Stimulated activated CD4-positive, alpha-beta T cell treated with anti-CD3 and anti-CD28 coated beads, Interleukin-2, amount 100 ng/mL, for 24 hours (primary cell): ENCODE measurements at places on chromosomes 4 and X.

DNA sequence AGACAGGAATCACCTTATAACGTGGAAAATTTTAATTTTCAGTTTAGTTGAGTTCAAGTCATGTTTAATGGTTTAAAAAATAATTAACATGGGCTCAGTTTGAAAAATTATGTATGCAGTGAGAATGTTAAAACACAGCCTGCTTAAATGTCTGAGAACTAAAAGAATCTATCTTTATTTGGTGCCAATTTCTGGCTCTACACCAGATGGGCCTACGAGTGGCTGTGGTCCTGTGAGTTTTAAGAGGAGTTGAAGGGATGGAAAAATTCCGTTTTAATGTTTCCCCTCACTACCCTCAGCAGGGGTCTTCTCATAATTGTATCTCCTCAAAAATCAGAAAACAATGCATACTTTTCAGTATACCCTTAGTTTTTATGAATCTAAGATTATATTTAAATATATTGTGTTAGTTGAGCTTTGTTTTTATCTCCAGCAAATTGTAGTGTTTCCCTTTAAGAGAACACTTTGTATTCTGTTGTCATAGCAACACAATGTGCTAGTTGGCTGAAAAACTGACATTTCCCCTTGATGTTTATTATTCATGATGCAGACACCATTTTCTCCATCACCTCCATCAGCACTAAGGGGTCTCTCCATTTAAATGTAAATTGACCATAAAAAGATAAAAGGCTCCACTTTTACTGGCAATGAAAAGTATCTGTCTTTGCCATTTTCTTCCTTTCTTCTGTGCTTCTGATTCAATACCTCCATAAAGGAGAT is 393.5 kb upstream of the GRIA3 start:
- DNase-seq, result no peak

- peak; percentile 44 for DNase-seq
Observed at GRCh38 chr4:87093443-87094123, 126.8 kb downstream of the KLHL8 start.

- no peak for DNase-seq
Observed at GRCh38 chrX:153974003-153974725, 1.6 kb downstream of the TMEM187 start.

DNA sequence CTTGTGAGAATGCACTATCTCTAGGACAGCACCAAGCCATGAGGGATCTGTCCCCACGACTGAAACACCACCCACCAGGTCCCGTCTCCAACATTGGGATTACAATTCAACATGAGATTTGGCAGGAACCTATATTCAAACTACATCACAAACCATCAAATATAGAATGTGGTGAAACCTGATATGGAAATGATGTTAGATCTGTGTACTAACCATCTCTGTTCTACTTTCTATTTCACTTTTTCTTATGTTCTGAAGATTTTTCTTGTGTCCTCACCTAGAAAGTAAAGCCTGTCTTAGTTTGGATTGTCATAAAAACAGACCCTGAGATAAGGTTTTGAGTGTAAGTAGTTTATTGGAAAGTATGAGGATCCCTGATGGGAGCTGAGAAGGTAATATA is 37.8 kb upstream of the TACR3 start:
- DNase-seq, result no peak

- DNase-seq, result no peak
Observed at GRCh38 chrX:110257889-110258288, 60.0 kb downstream of the AMMECR1 start.

DNA sequence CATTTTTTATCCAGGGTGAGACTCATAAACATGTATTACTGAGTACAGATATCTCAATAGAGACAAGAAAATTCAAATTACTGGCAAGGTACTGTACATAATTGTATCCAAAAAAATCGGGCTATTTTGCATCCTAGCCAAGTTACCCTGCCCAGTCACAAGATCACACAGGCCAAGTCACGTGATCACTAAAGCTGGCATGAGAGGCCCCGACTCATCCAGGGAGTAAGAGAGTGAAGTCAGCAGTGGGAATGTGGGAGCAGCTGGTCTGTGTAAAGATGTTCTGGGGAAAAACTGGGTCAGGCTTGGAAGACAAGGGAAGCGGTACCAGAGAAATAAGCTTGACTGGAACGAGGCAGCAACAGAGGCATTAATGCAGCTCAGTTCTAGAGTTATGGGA is 119.3 kb upstream of the STS start:
- DNase-seq, result no peak

GRCh38 chrX:118734909-118735308 is 7.5 kb downstream of the IL13RA1 start:
- DNase-seq, result no peak

DNA sequence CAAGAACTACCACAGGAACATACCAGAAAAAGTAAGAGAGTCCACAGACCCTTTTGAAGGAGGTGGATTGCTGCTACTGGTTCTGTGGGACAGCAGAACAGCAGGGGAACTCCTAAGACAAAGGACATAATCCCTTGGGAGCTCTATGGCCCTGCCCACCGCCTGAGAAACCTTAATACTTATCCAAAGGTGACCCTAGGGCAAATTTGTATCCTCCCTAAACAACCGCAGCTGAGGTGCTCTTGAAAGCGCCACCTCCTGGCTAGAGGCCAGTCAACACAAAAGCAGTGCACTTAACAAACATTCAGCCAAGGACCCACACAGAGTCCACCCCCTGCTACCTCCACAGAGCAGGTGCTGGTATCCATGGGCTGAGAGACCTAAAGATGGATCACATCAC is 136.8 kb downstream of the ADAM29 start:
- no peak for DNase-seq

DNA sequence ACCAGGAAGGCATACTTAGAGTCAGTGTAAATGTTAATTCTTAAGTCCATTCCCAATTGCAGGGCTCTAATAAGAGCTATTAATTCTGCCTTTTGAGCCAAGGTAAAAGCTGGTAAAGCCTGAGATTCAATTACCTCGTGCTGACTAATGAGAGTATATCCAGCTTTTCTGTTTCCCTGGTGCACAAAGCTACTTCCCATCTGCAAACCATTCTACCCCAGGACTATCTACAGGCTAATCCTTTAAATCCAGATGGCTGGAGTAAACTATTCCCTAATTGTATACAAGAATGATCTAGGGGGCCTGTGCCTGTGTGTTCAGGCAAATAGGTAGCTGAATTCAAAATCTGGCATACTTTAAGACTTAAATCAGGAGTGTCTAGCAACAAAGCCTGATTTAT is 365.0 kb downstream of the GPM6A start:
- DNase-seq, result no peak

- no peak for DNase-seq
Observed at GRCh38 chr4:3416821-3417221, 24.9 kb upstream of the HGFAC start.

DNA sequence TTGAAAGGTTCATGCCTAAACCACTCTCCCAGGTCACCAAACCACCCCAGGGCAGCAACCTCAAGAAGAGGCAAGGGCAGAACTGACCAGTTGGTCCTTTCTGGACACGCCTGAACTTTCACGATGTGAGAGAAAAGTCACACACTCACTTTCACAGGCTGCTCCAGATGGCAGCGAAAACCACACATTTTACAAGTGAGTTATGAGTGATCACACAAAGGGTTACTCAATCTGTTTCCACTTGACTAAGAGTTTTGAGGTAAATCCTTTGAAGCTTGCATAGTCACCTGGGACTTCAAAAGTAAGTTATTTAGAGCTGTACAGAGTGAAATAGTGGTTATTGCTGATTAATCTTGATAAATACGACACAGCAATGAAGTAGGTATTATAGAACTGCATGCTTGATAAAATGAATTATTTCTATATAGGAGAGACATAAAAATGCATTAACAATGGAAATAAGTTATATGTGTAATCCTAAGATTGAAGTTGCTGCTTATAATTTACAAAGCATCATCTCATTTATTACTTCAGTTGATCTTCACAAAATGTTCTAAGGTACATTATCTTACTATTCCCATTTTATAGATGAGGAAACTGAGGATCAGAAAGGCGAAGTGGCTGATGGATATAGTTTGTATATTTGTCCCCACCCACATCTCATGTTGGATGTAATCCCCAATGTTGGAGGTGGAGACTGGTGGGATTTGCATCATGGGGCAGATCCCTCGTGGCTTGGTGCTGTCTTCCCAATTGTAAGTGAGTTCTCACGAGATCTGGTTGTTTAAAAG is 103.0 kb upstream of the KLF3 start:
- peak; percentile 16 for DNase-seq

DNA sequence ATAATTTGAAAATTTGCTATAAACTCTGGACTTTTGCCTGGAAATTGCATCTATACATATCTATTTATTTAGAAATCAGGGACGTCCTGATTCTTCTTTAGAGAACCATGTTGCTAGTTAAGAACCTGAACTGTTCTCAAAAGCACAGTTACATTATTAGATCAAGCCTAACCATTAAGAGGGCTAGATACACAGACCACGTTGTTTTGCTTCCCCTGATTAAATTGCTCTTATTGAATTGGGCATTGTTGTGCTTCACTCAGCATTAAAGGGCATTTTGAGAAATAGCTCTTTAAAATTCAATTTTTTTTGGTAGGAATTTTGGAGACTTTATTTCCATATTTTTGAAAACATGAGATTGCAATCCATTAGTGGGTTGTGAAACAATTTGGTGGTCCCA is 44.4 kb downstream of the FIP1L1 start:
- DNase-seq, result no peak

DNA sequence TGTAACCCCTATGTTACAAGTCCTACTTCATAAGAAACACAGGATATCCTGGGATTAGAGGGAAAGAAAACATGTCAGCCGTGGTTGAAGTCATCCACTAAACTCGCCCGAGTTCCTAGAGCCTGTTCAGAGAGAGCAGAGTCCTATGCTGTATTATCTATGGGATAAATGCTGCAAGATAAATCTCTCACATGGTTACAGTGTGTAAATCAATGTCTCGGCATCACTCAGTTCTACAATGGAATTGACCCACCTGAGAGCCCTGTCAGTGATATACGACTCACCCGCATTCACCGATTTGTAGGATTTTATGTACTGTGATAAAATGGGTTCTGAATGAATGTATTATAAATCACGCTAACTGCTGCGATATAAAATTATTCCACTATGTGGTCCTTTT is 127.8 kb upstream of the ANXA3 start:
- no peak for DNase-seq

GRCh38 chr4:12359420-12359819 is 930.7 kb upstream of the HS3ST1 start:
- no peak for DNase-seq

GRCh38 chr4:79083406-79084010 is 144.3 kb upstream of the PAQR3 start:
- no peak for DNase-seq

DNA sequence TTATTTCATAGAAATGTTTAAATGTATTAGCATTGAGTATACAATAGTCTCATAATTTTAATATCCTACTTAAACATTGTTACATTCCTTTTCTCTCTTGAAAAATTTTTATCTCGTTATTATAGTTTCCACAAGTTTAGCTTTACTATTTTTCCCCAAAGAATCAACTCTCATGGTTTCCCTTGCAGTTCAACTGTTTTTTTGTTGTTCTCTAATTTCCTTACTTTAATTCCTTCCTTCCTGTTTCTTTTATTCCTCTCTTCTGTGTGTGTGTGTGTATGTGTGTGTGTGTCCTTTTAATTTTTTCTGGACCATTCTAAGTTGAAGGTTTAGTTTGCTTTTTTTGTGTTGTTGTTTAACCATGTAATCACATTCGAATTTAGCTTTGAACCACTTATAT is 171.1 kb downstream of the GASK1B start:
- DNase-seq, result no peak

- DNase-seq, result no peak
Observed at GRCh38 chr4:127400276-127400675, 232.5 kb upstream of the INTU start.

- DNase-seq, result no peak
Observed at GRCh38 chr4:72365016-72365415, 204.0 kb downstream of the ADAMTS3 start.

DNA sequence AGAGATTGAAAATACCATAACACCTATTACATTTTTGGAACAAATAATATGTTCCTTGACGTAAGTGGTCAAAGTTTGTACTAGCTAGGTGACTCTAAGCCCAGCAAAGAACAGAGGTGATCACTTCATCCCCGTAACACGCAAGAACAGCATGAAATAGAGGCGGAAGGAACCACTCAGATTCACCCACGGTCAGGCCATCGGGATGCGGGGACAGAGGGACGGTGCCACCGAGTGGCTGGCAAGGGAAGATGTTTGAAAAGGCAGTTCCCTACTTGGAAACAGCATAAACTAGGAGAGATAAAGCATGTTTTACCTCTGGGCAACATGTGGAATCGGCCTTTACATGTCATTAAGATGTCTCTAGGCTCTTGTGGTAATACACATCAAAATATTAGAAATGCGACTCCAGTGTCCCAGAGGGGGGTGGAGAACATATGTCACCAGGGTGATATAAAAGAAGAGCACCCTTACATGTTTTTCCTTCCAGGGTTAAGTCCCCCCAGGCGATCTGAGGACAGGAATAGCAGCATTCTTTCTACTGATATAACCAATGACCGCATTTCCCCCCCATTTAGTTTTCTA is 84.0 kb downstream of the PHKA2 start:
- peak; percentile 6 for DNase-seq

DNA sequence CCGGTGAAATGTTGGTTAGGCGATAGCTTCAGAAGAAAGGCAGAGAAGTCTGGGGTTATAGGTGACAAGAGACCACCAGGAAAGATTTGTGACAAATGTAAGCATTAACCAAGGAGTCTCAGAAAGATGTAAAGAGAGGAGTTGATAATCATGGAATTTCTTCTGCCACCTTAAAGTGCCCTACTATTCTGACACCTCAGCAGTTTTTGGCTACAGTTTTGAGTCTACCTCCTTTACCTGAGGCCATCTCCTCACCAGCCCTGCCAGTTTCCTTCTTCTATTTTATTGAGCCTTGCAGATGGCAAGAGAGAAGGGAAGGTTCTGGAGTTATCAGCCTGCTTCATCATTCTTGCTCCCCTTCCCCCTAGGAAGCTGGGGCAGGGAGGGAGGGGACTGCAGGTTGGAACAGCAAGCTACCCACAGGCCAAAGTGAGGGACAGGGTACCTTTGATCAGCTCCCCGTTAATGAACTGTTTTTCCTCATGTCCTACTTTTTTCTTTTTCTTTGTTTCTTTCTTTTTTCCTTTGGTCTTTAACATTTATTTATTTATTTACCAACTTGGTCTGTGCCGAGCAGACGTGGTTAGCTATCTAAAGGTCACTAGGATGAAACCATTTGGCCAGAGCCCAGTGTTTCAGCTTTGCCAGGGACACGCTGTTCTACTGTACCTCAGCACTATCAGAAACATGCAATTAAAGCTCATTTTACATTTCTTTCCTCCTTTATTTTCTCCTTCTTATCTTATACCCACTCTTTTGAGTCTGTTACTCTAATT is 438.7 kb upstream of the AR start:
- DNase-seq, result no peak

- DNase-seq, result no peak
Observed at GRCh38 chrX:113384628-113385027, 544.0 kb upstream of the AMOT start.

GRCh38 chr4:76550966-76551780 is 116.1 kb downstream of the SHROOM3 start:
- DNase-seq, result no peak

DNA sequence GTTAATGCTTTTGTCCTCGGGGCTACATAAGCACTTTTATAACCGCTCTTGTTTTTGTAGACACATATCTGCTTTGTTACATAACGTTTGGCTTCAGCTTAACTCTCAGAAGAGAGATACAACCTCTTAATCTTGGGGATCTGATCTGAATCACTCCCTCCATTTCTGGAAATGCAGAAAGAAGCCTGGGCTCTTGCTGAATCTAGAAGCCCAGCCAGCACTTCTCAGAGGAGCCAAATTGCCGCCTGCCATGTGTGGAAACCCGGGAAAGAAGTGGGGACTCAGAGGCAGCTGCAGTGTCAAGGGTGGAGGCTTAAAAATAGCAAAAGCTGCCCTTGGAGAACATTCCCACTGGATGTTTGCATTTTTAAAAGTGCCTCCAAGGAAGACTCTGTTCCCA is 69.3 kb upstream of the LDB2 start:
- DNase-seq, result no peak
